Right lobe of liver (tissue), 6 donors: ENCODE measurements at places on chromosomes 3 and 15. TPM values are rescaled to one million over a fixed set of nuclear protein-coding genes. Genes with fewer than 3 reads are reported as not detected.

GRCh38 chr3:127671523-127672428, 976 bp upstream of the ABTB1 start:
- no peaks in the 10 kb centered on the region for H3K4me1 ChIP-seq
- peak overlapping the region; percentile 90 for H3K27ac ChIP-seq
- no peaks in the 10 kb centered on the region for H3K36me3 ChIP-seq
- H3K4me3 ChIP-seq, result peak overlapping the region; percentile 88

GRCh38 chr3:80307844-80308243, 540.0 kb upstream of the ROBO1 start:
- H3K4me3 ChIP-seq, result no peak overlapping the region
- no peaks in the 10 kb centered on the region for H3K27me3 ChIP-seq
- DNase-seq, result no peak
- H3K4me1 ChIP-seq, result no peaks in the 10 kb centered on the region
- H3K36me3 ChIP-seq, result no peaks in the 10 kb centered on the region
- no peak overlapping the region for H3K27ac ChIP-seq

DNA sequence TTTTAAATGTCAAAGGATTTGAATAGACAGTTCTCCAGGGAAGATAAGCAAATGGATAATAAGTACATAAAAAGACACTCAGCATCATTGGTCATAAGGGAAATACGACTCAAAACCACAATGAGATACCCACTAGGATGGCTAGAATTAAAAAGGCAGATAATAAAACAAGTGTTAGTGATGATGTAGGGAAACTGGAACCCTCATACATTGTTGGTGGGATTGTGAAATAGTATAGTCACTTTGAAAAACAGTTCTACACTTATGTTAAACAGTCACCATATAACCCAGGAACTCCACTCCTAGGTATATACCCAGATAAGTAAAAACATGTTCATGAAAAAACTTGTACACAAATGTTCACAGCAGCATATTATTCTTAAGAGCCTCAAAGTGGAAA, 72.5 kb downstream of the GPR156 start:
- H3K4me3 ChIP-seq, result no peak overlapping the region
- H3K36me3 ChIP-seq, result no peaks in the 10 kb centered on the region
- no peak for DNase-seq

- H3K4me3 ChIP-seq, result no peak overlapping the region
- H3K4me1 ChIP-seq, result no peaks in the 10 kb centered on the region
- H3K36me3 ChIP-seq, result no peaks in the 10 kb centered on the region
- DNase-seq, result no peak
Observed at GRCh38 chr3:142081178-142081577, 68.2 kb downstream of the TFDP2 start.

DNA sequence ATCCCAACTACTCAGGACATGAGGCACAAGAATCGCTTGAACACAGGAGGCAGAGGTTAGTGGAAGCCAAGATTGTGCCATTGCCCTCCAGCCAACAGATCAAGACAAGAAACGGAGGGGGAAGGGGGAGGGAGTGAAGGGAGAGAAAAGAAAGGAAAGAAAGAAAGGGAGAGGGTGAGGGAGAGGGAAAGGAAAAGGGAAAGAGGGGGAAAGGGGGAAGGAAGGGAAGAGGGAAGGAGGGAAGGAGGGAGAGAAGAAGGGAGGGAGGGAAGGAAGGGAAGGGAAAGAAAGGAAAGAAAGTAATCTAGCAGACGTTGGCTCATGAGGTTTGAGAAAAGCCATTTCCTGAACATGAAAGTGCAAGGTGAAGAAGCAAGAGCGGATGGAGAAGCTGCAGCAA, 53.1 kb upstream of the SETMAR start:
- no peaks in the 10 kb centered on the region for H3K36me3 ChIP-seq
- H3K27ac ChIP-seq, result no peak overlapping the region
- no peaks in the 10 kb centered on the region for H3K27me3 ChIP-seq
- H3K4me1 ChIP-seq, result no peaks in the 10 kb centered on the region
- no peak for DNase-seq

GRCh38 chr3:13506680-13507079, 26.6 kb downstream of the HDAC11 start:
- no peaks in the 10 kb centered on the region for H3K36me3 ChIP-seq
- no peak overlapping the region for H3K4me3 ChIP-seq
- no peak for DNase-seq
- H3K4me1 ChIP-seq, result no peaks in the 10 kb centered on the region

GRCh38 chr3:62843508-62843907, 31.7 kb downstream of the CADPS start:
- H3K4me3 ChIP-seq, result no peak overlapping the region
- H3K27ac ChIP-seq, result no peak overlapping the region
- no peaks in the 10 kb centered on the region for H3K4me1 ChIP-seq
- H3K36me3 ChIP-seq, result no peaks in the 10 kb centered on the region
- no peaks in the 10 kb centered on the region for H3K27me3 ChIP-seq

DNA sequence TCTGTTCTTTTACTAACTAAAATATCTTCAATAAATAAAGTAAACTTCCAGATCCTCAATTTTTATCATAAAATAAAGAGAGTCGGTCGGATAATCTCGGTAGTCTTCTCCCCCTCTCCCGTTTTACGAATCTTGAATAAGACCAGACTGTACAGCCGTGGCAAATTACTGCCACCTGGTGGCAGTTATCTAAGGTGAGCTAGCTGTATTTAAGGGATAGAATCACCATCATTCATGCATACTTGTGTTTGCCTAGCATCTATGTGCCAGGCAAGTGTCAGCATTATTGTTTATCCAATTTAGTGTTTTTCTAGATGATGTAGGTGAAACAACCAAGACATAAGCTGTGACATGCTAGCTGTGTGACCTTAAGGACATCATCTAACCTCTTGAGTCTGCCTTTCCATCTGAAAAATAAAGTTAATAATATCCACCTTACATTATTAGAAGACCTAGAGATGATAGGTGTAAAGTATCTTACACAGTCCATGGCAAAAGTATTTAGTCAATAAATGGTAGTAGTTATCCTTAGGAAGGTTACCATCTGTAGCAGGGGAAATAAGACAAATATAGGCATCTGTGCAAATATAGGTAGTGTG, 21.3 kb downstream of the DUT start:
- no peaks in the 10 kb centered on the region for H3K4me1 ChIP-seq
- no peak overlapping the region for H3K4me3 ChIP-seq
- no peaks in the 10 kb centered on the region for H3K27me3 ChIP-seq
- peak; percentile 29 for DNase-seq
- no peaks in the 10 kb centered on the region for H3K36me3 ChIP-seq
- H3K27ac ChIP-seq, result no peak overlapping the region

GRCh38 chr3:178915365-178915764, 156.2 kb downstream of the ZMAT3 start:
- no peak overlapping the region for H3K4me3 ChIP-seq
- no peaks in the 10 kb centered on the region for H3K36me3 ChIP-seq
- no peaks in the 10 kb centered on the region for H3K27me3 ChIP-seq
- H3K27ac ChIP-seq, result no peak overlapping the region

- H3K36me3 ChIP-seq, result no peaks in the 10 kb centered on the region
- no peak within 1 kb of the TSS for H3K27ac ChIP-seq
- H3K4me1 ChIP-seq, result no peaks in the 10 kb centered on the region
- no peak within 1 kb of the TSS for H3K4me3 ChIP-seq
Observed at GRCh38 chr3:12545473-12545791, at the start of gene MKRN2OS. Gene MKRN2OS (minus strand): TSS chr3:12545499. CDS start chr3:12545464, 35 bp downstream.

DNA sequence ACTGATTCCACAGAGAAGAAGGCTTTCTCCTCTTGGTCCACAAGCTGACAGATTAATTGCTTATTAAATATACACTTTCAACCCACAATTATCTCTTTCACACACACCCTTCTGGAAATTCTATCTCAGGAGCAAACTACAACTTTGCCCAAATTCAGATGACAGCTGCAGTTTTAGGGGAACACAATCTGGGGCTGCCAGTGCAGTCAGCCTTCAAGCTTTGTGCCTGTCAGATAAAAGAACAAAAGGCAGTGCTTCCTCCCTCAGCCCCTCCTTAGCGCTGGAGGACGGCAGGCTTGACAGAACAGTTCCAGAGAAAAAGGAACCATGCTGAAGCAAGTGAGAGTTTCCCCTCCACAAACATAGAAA, 99.6 kb downstream of the TMCC1 start:
- H3K4me3 ChIP-seq, result no peak overlapping the region
- no peaks in the 10 kb centered on the region for H3K36me3 ChIP-seq
- H3K27ac ChIP-seq, result no peak overlapping the region
- no peaks in the 10 kb centered on the region for H3K27me3 ChIP-seq

DNA sequence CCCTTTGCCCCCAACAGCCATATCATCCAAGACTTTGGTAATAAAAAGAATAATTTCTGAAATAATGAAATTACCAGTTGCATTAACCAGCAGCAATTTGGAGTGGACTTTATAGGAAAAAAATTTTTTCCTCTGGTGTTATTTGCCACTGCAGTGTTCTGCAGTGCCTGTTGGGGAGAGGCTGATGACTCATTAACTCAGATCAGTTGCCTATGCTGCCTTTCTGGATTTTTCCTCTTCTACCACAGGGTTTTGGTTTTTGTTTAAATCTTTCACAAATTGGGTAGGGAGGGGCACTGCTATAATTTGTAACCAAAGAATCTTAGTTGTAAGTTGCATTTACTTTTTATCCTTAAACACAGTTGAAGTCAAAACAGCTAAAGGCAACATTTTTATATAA, 22.7 kb downstream of the ATP6V1A start:
- H3K4me1 ChIP-seq, result peaks cover 6% of the 10 kb centered on the region
- no peak overlapping the region for H3K4me3 ChIP-seq
- no peak for DNase-seq
- no peaks in the 10 kb centered on the region for H3K36me3 ChIP-seq
- no peak overlapping the region for H3K27ac ChIP-seq

DNA sequence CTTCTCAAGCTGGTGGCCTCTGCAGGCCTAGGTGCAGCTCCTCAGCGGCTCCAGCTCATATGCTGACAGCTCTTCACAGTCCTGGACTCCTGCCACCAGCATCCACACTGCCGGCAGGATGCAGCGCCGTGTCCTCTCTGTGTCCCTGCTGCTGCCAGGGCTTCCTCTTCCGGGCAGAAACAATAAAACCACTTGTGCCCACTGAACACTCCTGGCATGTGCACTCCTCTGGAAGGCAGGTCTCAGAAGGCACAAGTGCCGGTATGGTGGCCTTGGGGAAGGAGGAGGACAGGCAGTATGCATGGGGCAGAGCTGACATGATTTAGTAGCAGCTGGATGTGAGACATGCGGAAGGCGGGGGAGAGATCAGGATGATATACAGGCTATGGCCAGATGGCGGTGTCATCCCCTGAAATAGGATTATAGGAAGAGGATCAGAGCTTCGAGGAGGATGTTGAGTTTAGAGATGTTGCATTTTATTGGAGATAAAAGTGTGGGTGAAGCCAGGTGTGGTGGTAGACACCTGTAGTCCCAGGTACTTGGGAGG, 7.5 kb upstream of the MAN2A2 start:
- no peaks in the 10 kb centered on the region for H3K27me3 ChIP-seq
- no peak overlapping the region for H3K4me3 ChIP-seq
- H3K4me1 ChIP-seq, result no peaks in the 10 kb centered on the region
- no peak overlapping the region for H3K27ac ChIP-seq

GRCh38 chr3:189573004-189573403, 58.2 kb upstream of the TP63 start:
- DNase-seq, result no peak
- H3K4me1 ChIP-seq, result no peaks in the 10 kb centered on the region
- no peak overlapping the region for H3K4me3 ChIP-seq
- no peaks in the 10 kb centered on the region for H3K36me3 ChIP-seq
- H3K27me3 ChIP-seq, result no peaks in the 10 kb centered on the region

GRCh38 chr3:57043518-57043917, 16.9 kb upstream of the SPATA12 start:
- no peak overlapping the region for H3K4me3 ChIP-seq
- DNase-seq, result no peak
- no peaks in the 10 kb centered on the region for H3K27me3 ChIP-seq
- H3K36me3 ChIP-seq, result no peaks in the 10 kb centered on the region

DNA sequence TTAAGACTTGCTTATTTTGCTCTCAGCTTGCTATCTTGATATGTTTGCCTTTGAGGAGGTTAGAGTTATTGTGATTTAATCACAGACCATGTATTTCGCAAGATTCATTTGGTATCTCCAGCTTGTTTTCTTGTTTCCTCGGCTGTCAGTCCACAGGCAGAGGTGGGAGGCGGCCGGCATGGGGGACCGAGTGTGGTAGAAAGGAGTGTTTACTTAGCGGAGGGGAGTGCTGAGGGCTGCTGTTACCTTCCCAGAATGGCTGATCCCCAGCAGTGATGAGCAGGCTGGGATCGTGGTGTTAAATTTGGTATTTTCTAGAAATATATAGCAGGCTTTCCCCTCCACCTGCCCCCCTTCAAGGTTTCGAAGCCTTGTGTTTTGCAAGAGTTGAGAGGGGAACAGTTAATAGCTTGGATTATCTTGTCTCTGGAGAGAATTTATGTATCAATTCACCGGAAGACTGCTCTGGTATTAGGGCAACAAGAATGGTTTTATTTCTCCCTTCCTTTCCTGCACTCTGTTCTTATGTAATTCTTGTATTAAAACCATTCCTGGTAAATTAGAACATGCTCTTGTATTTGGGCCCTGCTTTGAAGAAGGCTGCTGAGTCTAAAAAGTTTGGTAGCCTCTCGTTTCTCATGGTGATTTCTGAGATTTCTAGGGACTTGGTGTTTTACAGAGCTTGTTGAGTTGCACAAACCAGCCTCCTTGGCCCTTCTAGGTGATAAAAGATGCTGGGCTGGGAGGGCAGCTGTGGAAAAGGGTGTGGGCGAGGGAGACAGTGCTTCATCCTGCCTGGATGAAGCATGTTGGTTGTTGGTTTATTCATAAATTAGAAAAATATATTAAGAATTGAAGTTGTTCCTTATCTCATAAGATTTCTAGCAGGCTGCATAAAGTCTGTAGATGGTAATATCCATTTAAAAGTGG, 151.4 kb downstream of the IGF1R start:
- H3K27ac ChIP-seq, result no peak overlapping the region
- no peaks in the 10 kb centered on the region for H3K4me1 ChIP-seq
- H3K27me3 ChIP-seq, result no peaks in the 10 kb centered on the region
- DNase-seq, result no peak
- H3K4me3 ChIP-seq, result no peak overlapping the region

GRCh38 chr3:179565496-179565895, 2.8 kb downstream of the ACTL6A start:
- no peak for DNase-seq
- no peak overlapping the region for H3K27ac ChIP-seq
- no peaks in the 10 kb centered on the region for H3K27me3 ChIP-seq
- no peak overlapping the region for H3K4me3 ChIP-seq

DNA sequence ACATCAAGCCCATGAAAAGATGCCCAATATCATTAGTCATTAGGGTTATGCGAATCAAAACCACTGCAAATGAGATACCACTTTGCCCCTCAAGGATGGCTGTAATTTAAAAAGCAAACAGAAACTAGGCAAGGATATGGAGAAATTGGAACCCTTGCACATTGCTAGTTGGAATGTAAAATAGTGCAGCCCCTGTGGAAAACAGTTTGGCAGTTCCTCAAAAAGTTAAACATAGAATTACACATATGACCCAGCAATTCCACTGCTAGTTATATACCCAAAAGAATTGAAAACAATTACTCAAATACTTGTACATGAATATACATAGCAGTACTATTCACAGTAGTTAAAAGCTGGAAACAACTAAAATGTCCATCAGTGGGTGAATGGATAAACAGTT, 186.8 kb upstream of the CGNL1 start:
- no peak overlapping the region for H3K4me3 ChIP-seq
- no peaks in the 10 kb centered on the region for H3K4me1 ChIP-seq
- H3K27ac ChIP-seq, result no peak overlapping the region
- peaks cover 9% of the 10 kb centered on the region for H3K36me3 ChIP-seq

Gene GLDN
- 0.18 TPM for total RNA-seq

Gene IL5RA
- not detected for total RNA-seq

Gene TOPAZ1
- not detected for total RNA-seq

Gene GOLGA6B
- total RNA-seq, result 0.13 TPM

Gene VWA5B2
- total RNA-seq, result not detected

Gene FAM3D
- not detected for total RNA-seq

Gene LTF
- total RNA-seq, result 0.31 TPM

Gene KBTBD13
- not detected for total RNA-seq
